ENCODE measurements at places on chromosomes 3 and 15.

- no peak for DNase-seq
Observed at GRCh38 chr15:93033434-93034045, 55.5 kb downstream of the RGMA start.

DNA sequence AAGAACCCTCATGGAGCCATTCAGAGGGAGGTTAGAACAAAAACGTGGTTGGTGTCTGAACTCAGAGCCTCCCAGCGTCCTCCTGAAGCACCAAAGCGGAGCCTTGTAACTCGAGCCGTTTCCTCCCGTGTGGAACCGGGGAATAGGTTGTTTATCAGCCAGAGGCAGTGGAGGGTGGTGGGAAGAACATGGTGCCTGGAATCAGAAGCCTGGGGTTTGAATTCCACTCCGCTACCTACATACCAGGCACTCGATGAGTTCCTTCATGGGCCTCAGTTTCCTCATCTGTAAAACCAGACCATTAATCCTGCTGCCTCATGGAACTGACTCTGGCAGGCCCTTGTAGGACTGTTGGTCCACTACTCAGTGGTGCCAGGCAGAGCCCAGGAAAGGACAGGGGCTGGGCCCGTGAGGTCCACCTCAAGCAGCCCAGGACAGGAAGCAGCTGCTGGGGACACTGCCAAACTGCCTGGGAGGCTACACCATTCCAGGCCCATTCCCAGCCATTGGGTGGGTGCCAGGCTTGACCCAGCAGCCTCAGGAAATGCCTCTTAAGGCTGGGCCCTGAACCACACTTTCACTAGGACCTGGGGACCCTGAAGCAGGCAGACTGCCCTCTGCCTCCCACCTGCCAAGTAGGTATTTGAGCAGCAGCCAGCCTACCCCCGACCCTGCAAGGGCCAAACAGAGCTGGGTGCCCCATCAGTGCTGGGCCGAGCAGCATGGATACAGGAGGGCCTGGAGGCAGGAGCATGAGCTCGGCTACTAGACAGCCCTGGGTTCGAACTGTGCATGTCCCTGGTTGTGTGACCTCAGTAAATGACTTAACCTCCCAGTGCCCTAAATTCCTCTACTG lies 33.4 kb downstream of the PRKCD start:
- DNase-seq = no peak

- no peak for DNase-seq
Observed at GRCh38 chr15:72803006-72803405, 19.4 kb upstream of the ADPGK start.

GRCh38 chr3:158640646-158641045 lies 3.7 kb upstream of the GFM1 start:
- DNase-seq = no peak

GRCh38 chr15:29910068-29910467 lies 87.8 kb upstream of the TJP1 start:
- DNase-seq = no peak

DNA sequence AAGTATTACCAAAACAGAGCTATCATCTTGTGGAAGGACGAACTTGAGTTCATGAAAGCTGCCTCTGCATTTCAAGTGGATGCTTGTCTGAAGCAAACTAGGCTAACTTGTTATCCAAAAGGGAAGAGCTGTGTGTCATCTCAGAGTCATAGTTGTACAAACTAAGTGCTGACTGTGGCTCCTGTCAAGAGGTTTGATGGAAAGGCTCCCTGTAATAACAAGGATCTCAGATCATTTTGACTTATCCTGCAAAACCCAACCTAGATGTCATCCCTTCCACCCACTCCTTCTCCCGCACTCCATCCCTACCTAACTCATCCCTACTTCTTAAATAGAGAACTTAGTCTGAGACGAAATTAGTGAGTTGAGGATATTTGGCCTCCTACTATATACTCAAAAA lies 110.8 kb downstream of the NR2E3 start:
- no peak for DNase-seq

- DNase-seq = no peak
Observed at GRCh38 chr3:124552224-124552623, 178.0 kb upstream of the UMPS start.

DNA sequence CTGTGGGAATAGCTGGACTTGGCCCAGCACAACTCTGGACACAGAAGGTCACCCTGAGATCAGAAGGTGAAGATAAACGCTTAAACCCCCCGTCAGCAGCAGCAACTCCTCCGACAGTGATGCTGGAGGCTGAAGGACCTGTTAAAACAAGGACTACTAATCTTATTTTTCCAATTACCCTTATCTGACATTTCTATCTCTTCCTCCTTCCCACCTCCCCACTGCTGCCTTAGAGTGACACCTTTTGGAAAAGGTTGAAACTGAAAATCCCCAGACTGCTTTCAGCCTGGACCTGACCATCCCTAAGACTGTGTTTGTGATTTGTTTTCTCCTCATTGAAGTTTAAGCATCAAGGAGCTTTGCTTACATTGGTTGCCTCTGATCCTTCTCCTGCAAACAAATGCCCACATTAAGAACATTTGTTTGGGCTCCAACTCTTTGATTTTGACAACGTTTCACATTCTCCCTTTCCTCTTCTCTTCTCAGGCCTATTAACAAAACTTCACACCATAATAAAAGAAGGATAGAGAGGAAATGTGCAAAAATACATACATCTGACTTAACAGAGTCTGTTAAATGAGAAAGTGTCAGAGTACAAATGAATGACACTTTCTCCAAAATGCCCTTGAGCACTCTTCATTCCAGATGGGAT lies 410.6 kb upstream of the WNT5A start:
- no peak for DNase-seq

- DNase-seq = no peak
Observed at GRCh38 chr3:197181741-197182140, 116.7 kb downstream of the DLG1 start.

DNA sequence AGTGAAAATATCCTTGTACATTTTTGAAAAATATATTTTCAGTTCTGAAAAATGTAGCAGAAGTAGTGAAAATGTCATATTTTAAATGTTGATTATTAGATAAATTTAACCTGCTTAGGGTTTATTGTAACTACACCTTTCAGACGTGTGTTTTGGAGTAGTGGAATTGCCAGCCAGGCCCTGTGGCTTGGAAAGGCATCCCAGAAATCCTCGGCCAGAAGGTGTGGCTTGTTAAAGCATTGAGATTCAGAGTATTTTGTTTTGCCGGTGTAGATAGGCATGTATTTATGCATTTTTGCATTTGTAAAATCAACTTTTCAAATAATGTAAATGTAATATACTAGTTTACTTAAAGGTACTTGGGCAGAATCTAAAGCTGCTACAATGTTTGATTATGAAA lies 7.0 kb downstream of the EBLN2 start:
- DNase-seq = no peak

- DNase-seq = peak; percentile 7
Observed at GRCh38 chr3:188584958-188585689, 431.2 kb downstream of the LPP start.

DNA sequence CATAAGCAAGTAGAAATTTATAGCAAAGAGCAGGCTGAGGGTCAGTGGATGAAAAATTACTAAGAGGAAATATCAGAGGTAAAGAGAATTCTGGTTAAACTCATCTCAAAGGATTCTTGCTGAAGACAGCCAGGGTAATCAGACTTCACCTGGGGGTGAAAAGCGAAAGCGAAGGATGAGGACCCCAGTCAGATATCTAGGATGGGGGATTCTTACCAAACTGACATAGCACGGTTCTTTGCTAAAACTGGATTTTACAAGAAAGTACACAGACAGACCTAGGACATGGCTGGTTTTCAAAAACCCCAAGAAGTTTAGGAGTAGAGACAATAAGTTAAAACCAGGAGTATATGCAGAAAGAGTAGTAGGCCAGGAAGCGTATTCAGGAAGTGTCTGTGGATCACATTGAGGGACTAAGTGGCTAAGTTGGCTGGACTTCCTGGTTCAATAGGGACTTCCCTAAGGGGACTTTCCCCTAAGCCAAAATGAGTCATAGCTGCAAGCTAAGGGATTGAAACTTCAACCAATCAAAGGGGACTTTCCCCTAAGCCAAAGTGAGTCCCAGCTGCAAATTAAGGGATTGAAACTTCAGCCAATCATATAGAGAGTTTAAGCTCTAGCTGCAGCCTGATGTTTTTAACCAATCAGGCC lies 2.4 kb upstream of the CFAP91 start:
- peak; percentile 64 for DNase-seq

- no peak for DNase-seq
Observed at GRCh38 chr3:180181387-180181786, 144.7 kb upstream of the PEX5L start.

- DNase-seq = no peak
Observed at GRCh38 chr3:57230006-57230405, 2.5 kb downstream of the APPL1 start.

GRCh38 chr15:85551221-85551832 lies 170.9 kb downstream of the AKAP13 start:
- no peak for DNase-seq

DNA sequence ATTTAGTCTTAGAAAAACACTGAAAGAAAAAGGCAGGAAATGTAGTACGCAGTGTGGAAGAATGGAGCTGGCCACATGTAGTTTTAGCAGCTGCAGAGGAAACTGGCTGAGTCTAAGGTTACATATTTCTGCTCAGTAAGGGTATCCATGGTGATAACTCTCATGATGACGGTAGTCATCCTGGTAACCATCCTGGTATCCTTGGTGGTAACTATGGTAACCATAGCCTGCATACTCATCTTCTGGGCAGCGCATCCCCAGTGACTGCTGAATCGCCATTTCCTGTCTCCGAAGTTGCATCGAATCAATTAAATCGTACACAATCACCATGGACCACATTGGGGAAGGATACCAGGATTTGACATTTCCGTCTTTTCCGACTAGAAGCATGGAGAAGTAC lies 35.7 kb downstream of the CCDC80 start:
- DNase-seq = no peak

DNA sequence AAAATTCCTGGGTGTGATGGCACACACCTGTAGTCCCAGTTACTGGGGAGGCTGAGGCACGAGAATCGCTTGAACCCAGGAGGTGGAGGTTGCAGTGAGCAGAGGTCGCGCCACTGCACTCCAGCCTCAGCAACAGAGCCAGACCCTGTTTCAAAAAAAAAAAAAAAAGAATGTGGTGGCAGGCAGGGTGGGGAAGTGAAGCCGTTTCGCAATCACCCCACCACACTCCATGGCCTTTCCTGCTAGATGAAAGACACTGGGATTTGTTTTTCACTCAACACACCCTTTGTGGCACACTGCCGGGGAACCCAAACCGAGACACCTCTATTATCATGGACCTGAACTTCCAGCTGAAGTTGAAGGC lies 172.4 kb upstream of the IQSEC1 start:
- no peak for DNase-seq

DNA sequence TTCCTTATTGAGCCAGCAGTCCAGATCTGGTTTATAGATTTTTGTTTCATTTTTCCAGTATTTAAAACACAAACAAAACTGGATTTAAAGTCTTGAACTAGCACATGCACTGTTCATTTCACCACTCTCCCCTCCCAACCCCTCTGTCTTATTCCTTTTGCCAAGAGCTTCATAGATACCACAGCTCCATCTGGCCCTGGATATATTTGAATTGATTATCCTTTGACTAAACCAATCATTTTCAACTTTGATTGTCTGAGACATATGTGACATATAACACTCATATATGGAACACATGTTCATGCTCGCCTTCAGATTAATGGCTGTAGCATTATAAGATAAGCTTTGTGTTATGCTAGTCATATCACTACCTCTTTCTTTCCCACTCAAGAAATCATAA lies 376.6 kb upstream of the NAALADL2 start:
- DNase-seq = no peak

DNA sequence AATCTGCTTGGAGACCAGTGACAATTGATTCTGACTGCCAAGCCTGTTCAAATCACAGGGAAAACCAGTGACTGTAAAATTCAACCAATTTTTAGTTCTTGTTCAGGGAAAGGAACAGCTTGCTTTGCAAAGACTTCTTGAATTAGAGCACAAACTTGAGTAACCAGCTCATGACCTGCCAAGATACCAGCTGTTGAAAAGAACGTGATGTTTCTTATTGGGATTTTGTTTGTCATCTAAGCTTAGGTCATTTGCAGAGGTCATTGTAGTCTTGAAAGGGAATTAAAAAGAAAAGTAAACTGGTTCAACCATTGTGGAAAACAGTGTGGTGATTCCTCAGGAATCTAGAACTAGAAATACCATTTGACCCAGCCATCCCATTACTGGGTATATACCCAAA lies 428.2 kb downstream of the GRM7 start:
- no peak for DNase-seq

DNA sequence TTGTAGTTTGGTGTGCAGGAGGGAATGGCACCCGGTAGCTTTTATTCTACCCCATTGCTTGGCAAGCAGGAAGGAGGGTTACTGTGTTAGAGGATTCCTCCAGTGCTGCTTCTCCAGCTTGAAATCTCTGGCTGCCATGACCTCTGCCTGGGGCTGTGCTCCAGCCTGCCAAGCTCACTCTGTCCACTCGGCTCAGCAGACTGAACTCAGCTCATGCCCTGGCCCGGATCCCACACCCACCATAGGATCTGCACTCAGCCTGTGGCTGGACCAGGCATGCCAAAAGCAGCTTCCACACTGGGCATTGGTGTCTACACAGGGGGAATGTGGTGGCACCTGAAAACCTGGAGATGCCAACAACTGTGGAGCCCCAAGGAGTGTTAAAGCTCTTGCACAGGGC lies 26.3 kb downstream of the CLDN16 start:
- no peak for DNase-seq

- DNase-seq = no peak
Observed at GRCh38 chr15:74215958-74216357, 13.4 kb upstream of the STRA6 start.

DNA sequence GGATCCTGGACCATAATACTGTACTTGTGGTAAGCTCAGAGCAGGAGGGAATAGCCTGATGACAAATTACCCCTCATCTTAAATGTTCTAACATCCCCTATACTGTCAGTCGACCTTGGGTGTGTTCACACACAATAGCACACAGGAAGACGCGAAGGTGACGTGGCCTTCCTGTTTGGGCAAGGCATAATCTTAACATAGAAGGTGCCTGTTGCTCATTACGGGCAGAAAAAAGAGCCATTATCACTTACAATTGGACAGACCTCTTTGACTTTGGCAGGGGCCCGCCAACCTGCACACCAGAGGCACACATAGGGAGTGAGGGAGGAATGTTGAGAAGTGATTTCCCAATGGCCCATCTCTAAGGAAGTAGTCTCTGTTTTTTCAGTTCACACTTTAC lies 144.2 kb downstream of the ANO10 start:
- no peak for DNase-seq

GRCh38 chr3:133572158-133573053 lies 1.1 kb upstream of the CDV3 start:
- DNase-seq = no peak

GRCh38 chr3:54353546-54353945 lies 231.2 kb downstream of the CACNA2D3 start:
- DNase-seq = no peak

GRCh38 chr3:172154768-172155664 lies 115.6 kb downstream of the FNDC3B start:
- no peak for DNase-seq

- DNase-seq = no peak
Observed at GRCh38 chr15:95162069-95162468, 930.7 kb downstream of the MCTP2 start.

GRCh38 chr3:127296166-127296565 lies 8.3 kb upstream of the PRR20G start:
- DNase-seq = no peak

- DNase-seq = no peak
Observed at GRCh38 chr3:170486398-170486797, 67.7 kb downstream of the CLDN11 start.

All from bone marrow (tissue), 2 donors.